ENCODE measurements at places on chromosomes 1 and 21.
A peak's percentile ranks its signal among the peaks of the same experiment; 100 is the strongest.

DNA sequence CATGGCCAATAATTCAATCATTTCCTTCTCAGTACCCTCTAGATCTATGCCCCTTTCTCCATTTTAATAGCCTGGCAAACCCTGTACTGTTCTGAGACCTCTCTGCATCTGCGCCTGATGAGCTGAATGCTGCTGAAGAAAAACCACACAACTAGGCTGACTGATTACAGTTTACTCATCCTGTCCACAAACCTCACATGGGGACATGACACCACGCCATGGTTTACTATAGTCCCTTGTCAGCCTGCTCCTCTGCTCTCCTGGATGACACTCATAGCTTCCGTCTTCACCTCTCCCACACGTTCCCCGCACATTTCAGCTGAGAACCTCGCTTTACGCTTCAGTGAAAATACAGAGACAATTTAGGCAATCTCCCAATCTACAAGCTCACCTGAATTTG, 59.7 kb downstream of the DESI2 start:
- DNase-seq, result peak; percentile 34

GRCh38 chr21:25911730-25912401, 177.1 kb downstream of the GABPA start:
- no peak for DNase-seq

GRCh38 chr21:36699546-36700294, 805 bp downstream of the SIM2 start:
- peak; percentile 6 for DNase-seq

DNA sequence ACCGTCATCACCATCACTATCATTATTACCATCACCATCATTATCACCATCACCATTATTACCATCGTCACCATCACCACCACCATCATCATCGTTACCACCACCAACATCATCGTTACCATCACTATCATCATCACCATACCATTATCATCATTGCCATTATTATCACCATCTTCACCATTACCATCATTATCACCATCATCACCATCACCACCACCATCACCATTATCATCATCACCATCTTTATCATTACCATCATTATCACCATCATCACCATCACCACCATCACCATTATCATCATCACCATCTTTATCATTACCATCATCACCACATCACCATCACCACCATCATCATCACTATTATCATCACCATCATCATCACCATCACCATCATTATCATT, 112.9 kb downstream of the AJAP1 start:
- no peak for DNase-seq

- DNase-seq, result no peak
These were observed 295.9 kb downstream of the NTNG1 start for GRCh38 chr1:107436552-107437241.

Measured in activated CD4-positive, alpha-beta T cell treated with anti-CD3 and anti-CD28 coated beads, Interleukin-2, amount 50 U/mL, for 48 hours (primary cell).